SK-N-MC (cell line): ENCODE measurements at places on chromosomes 1 and 21.

GRCh38 chr1:240210026-240210425 lies 118.3 kb downstream of the FMN2 start:
- DNase-seq: no peak

GRCh38 chr1:222420633-222421032 lies 127.3 kb downstream of the HHIPL2 start:
- no peak for DNase-seq

DNA sequence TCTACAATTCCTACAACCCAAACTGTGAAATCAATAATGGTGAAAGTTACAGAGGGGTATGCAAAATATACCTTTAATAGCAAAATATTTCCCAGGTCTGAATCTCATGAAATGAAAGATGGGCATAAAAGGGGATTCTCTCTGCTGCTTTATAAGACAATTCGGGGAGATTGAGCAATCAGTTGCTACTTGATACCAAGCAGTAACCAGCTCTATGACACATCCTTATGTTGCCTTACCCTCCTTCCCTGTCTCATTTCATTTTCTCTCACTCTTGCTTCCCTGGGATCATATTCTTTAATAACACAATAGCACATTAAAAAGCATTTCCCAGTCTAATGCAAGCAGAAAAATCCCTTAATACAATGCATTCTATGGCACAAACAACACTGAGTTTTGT lies 29.0 kb downstream of the ZSWIM5 start:
- no peak for DNase-seq

GRCh38 chr1:156497078-156497742 lies 3.4 kb downstream of the MEF2D start:
- DNase-seq: no peak

GRCh38 chr1:113505357-113505756 lies 115.0 kb downstream of the MAGI3 start:
- DNase-seq: no peak
